IMR-90 (cell line): ENCODE measurements at places on chromosomes 4 and X. TPM values are rescaled to one million over a fixed set of nuclear protein-coding genes. Genes with fewer than 3 reads are reported as not detected.

GRCh38 chrX:621705-622503 is 8.7 kb upstream of the SHOX start:
- H3K4me1 ChIP-seq = no peaks in the 10 kb centered on the region
- H3K27me3 ChIP-seq = no peaks in the 10 kb centered on the region
- no peaks in the 10 kb centered on the region for H3K36me3 ChIP-seq
- DNase-seq = no peak

GRCh38 chrX:138756234-138756633 is 44.7 kb upstream of the FGF13 start:
- H3K4me3 ChIP-seq = no peak overlapping the region
- no peak for DNase-seq
- no peak overlapping the region for H3K27ac ChIP-seq
- H3K27me3 ChIP-seq = peaks cover 4% of the 10 kb centered on the region

DNA sequence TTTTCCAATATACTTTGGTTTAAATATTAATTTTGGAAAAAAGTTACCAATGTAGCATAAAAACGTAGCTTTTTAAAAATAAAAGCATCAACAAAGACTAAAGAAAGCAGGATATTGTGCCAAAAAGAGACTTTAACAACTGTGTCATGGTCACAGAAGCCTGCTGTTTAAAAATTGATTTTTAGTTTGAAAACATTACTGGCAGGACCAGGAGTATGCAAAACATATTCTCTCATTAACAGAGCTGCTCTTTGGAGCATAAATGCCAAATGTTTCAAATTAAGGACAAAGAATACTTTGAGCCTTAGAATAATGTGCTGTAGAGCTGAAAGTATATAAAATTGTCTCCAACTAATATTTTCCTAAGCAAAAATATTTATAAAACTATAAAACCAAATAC is 279.0 kb downstream of the ARAP2 start:
- H3K27ac ChIP-seq = no peak overlapping the region
- H3K36me3 ChIP-seq = no peaks in the 10 kb centered on the region
- no peak overlapping the region for H3K4me3 ChIP-seq
- H3K4me1 ChIP-seq = no peaks in the 10 kb centered on the region
- H3K27me3 ChIP-seq = no peaks in the 10 kb centered on the region

The F11 gene
- total RNA-seq = not detected in 2 replicates

The PPBP gene
- total RNA-seq = not detected in 2 replicates

The HSFX3 gene
- total RNA-seq = not detected in 2 replicates
